HFFc6 (cell line): ENCODE measurements at places on chromosomes 5 and 9.

- DNase-seq: no peak
Observed at GRCh38 chr5:168637281-168637680, 58.1 kb upstream of the PANK3 start.

DNA sequence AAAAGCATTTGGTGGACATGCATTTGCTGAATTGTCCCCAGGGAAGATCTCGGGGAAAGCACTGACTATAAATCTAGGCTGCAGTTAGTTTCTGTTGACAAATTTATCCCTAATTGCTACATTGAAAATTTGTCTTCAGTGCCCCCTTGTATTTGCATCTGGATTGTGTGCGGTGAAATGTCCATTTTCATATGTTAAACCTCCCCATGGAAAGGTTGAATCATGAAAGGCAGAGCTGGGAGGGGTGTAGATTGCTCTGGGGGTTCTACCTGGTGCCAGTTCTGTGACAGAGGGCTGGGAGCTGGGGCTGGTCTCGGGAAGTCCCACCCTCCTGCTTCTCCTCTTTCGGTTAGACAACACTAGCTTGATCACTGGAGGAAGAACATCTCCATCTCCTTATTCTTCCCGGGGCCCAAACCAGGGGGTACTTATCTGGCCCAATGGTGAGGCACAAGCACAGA, 101.9 kb downstream of the GADD45G start:
- DNase-seq: no peak

GRCh38 chr9:136309101-136309801, 5.4 kb upstream of the CCDC187 start:
- DNase-seq: no peak

DNA sequence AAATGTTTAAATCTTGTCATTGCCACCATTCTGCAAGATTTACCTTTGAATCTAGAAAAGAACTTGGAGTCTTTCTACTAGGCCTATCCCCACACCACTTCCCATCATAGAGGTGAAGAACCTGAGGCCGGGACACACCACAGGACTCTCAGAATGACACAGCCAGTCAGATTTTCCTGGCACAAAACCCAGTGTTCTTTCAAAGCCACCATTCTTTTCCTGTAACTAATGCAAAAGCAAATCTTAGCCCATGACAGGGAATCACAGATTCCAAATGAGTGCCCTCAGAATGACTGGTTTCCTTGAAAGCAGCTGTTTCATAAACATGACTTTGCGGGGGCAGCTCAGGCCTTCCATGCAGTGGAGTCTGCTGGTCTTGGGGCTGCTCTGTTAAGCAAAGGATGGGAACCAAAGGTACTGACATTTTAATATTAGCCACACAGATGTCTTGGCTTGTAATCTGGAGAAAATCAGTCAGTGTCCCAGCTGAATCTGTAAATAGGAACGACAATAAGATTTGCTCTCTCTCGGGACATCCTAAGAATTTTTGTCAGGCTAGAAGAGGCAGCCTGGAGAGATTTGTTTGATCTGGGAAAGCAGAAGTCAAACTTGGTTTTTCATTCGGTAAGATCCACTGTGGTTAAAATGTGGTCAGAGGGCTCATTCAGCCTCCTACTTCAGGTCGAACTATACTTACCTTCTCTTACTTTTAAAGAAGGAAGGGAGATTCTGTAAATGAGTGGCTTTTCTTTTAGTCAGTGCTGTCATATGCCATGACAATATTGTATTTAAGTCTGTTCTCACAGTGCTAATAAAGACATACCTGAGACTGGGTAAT, 115.1 kb downstream of the PALM2AKAP2 start:
- peak; percentile 72 for DNase-seq

DNA sequence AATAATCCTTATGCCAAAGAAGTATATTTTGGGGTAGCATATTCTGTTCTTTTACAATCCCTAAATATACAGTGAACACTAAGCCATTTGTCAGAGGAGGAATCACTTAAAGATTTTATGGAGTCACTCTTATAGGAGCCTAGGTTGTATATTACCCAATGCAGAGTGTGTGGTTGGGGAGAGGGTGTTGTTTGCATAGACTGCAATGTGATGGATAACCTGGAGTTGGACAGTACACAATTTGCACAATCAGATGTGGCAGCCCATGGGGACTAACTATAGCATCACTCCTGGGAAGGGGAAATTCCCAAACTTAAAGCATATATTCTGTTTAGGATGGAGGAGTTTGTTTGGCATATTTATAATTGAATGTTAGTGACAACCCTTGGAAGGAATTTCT, 9.6 kb upstream of the NDFIP1 start:
- no peak for DNase-seq

DNA sequence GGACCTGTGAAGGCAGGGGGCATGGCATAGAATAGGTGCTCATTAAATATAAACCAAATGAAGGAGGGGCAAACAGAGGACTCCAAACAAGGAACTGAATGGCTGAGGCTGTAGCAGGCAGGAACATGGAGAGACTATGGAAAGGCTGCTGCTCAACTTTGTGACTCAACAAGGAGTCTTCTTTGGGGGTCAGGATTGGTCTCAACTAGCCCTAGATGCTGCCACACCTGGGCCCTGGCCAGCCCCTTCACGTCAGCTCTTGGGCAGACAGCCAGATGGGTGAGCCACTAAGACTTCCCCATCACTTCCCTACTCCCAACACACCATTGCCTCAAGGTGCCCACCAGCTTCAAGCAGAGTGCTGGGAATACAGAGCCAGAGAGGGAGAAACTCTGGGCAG, 11.0 kb downstream of the RPP25L start:
- DNase-seq: no peak

- DNase-seq: no peak
Observed at GRCh38 chr5:56306433-56307150, 73.5 kb upstream of the ANKRD55 start.

GRCh38 chr9:91302831-91303230, 58.9 kb downstream of the AUH start:
- DNase-seq: peak; percentile 92

DNA sequence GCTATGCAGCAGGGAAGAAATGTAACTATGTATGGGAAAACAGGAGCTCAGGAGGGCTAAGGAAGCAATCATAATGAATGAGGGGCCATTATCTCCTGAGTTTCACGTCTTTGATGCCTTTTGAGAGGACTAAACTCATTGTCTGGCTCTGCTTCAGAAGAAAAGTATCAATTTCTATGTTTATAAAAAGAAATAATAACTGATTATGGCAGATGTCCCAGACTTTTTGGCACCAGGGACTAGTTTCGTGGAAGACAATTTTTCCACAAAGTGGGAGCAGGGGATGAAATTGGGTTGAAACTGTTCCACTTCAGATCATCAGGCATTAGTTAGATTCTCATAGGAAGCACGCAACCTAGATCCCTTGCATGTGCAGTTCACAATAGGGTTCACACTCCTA, 8.7 kb upstream of the IL7R start:
- no peak for DNase-seq

GRCh38 chr5:159762921-159763320, 153.4 kb upstream of the ADRA1B start:
- DNase-seq: no peak

DNA sequence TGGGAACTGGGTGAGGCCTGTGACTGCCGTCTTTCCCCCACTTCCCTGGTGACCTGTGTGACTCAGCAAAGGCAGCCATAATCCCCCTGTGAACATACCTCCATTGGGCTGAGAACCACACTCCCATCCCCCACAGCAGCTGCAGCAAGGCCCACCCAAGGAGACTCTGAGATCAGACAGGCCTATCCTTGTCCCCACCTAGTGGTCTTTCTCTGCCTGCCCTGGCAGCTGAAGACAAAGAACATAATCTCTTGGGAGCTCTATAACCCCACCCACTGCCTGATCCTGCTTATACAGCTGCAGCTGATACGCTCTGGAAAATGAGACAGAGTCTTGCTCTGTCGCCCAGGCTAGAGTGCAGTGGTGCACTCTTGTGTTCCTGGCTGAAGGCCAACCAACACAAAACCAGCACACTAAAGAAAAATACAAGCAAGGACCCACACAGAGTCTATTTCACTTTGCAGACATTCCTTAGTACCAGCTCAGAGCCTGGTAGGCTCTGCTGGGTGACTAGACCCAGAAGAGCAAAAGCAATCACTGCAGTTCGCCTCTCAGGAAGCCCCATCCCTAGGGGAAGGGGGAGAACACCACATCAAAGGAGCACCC, 106.7 kb downstream of the MCTP1 start:
- DNase-seq: no peak

GRCh38 chr9:90600029-90600428, 42.6 kb downstream of the DIRAS2 start:
- no peak for DNase-seq

DNA sequence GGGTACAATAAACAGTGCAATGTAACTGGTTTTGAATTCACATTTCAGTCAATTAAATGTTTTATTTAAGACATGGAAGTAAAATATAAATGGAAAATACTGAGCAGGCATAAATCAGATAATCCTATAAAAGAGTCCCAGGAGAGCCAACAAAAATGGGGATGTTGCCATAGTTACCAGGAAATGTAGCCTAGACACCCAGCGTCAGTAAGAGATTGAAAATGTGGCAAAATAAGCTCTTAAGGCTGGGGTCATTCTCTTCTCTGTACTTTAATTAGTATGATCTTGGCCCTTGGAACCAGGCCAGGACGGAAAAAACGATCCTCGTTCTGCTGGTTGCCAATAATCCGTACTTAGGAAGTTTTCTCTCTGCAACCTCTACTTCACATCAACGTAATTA, 18.9 kb upstream of the RASEF start:
- DNase-seq: no peak

- no peak for DNase-seq
Observed at GRCh38 chr5:76083555-76084495, 642 bp downstream of the SV2C start.

GRCh38 chr9:81113453-81114124, 575.8 kb downstream of the TLE1 start:
- no peak for DNase-seq

DNA sequence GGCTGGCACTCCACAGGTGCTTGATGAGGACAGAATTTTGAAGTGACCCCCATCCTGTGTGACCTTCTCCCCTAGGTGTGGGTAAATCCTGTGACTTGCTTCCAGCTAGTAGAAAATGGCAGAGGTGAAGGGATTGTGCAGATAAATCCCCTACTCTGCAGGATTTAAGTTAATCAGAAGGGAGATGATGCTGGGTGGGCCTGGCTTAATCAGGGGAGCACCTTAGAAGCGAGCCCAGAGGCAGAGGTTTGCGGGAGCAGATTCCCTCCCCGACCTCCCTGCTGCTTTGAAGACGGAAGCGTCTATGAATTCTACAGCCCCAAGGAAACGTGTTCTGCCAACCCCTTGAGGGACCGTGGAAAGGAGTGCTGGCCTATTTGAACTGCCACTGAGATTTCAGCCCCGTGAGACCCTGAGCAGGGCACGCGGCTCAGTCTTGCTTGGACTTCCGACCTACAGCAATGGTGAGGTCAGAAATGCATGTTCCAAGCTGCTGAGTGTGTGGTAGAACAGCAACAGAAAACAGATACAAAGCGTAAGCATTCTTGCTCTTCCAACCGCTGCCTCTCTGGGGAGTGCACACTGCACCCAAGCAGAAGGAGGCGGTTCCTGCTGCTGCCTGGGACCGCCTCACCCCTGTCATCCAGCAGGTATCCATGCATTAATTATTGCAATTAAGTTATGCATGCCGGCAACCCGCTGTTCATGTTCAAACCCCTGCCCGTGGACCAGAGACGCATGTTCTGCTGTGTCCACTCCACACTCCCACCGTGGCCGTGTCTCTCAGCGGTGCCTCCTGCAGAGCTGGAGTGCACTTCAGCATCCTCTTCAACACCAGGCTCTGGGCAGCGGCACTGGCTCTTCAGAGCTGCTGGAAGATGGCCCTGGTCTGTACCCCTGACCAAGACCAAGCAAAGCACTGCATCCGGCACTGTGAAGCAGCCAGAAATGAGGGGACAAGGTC, 54.6 kb upstream of the RXRA start:
- DNase-seq: no peak

- DNase-seq: no peak
Observed at GRCh38 chr5:177249761-177250537, 53.6 kb downstream of the RAB24 start.

GRCh38 chr5:154385236-154385512, 60.6 kb upstream of the SAP30L start:
- no peak for DNase-seq

GRCh38 chr5:177081859-177082258, 4.9 kb upstream of the FGFR4 start:
- no peak for DNase-seq

DNA sequence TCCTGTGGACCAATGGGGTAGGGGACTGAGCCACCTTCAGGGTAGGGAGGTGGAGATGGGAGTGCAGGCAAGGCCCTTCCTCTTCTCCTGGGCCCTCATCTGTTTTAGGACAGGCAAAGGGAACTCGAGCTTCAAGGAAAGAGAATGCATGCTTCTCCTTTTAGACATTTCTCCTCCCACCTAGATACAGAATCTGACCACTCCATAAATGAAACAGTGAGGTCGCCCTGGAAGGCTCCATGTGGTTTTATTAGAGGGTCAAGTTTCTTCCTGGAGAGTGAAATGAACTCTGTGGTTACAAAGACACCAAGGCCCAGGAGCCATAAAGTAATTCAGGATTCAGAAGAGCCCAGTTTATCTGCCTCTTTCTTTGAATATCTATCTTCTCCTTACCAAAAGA, 14.9 kb downstream of the LHFPL2 start:
- DNase-seq: no peak

DNA sequence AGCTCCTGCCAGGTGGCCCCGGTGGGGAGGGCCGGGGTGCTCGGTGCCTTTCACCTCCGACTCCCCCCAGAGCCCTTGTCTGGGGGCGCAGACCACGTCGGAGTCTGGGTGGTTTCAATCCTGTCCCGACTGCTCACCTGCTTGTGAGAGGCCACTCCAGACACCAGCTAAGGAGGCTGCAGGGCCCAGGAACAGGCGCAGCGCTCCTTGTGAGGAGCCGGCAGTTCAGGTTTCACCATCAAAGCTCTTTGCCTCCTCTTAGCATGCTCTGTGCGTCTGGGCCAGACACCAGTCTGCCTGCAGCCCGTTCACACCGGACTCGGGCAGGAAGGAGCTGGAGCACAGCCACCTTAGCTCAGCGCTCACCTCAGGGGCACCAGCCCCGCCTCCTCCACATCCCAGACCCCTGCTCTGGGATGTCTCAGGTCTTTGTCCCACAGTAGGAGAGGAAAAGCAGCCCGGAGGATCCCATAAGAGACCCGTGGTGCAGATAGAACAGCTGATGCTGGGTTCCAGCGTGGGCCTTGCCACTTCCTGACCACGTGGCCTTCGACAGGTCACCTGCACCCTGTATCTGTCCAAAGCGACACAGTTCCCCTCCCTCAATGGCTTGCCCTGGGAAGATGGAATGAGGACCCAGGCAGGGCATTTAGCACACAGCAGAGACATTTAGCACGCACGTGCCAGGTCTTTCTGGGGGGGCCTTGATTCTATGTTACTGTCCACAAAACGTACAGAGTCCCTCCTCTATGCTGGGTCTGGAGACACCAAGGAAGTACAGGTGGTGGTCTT, 106.2 kb upstream of the LMX1B start:
- DNase-seq: no peak

DNA sequence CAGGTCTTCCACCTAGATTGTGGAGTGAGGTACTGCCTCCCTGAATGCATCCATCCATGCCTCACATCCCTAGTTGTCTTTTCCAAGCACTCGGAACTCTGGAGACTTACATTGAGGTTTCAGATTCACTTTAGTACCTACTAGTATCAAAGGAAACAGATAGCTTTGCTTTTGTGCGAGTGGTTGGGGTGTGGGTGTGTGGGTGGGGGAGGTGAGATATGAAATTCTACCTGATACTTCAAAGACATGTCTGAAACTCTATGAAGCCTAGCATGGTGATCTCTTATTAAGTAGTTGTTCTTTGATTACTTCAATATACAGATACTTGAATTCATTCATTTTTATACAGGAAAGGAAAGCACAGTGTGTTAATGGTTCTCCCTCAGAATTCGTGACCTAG, 64.4 kb downstream of the MCCC2 start:
- DNase-seq: no peak
